ENCODE measurements at places on chromosomes 5 and 9.

DNA sequence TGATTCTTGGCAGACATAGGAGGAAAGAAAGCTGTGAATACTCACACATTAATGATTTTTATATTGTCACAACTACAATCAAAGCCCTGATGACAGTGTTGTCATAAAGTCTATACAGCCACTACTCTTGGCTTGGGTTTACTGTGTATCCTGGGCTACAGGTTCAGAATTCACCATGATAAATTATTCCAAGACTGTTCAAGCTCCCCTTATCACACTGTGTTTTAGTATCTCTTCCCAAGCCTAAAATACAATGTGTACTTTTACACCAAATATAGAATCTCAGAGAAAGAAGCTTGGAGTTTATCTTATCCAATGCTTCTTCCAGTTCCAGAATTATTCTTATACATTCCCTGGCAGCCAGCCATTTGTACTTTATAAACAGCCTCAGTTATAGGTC is 127.7 kb upstream of the PPP1R2B start:
- DNase-seq: no peak
- no peak overlapping the region for H3K4me3 ChIP-seq
- H3K27me3 ChIP-seq: peaks cover 16% of the 10 kb centered on the region
- H3K36me3 ChIP-seq: no peaks in the 10 kb centered on the region

GRCh38 chr5:105030153-105030552 is 1467.6 kb upstream of the NUDT12 start:
- no peak overlapping the region for H3K27ac ChIP-seq
- H3K4me3 ChIP-seq: no peak overlapping the region
- no peaks in the 10 kb centered on the region for H3K27me3 ChIP-seq
- no peaks in the 10 kb centered on the region for H3K4me1 ChIP-seq
- no peaks in the 10 kb centered on the region for H3K36me3 ChIP-seq

DNA sequence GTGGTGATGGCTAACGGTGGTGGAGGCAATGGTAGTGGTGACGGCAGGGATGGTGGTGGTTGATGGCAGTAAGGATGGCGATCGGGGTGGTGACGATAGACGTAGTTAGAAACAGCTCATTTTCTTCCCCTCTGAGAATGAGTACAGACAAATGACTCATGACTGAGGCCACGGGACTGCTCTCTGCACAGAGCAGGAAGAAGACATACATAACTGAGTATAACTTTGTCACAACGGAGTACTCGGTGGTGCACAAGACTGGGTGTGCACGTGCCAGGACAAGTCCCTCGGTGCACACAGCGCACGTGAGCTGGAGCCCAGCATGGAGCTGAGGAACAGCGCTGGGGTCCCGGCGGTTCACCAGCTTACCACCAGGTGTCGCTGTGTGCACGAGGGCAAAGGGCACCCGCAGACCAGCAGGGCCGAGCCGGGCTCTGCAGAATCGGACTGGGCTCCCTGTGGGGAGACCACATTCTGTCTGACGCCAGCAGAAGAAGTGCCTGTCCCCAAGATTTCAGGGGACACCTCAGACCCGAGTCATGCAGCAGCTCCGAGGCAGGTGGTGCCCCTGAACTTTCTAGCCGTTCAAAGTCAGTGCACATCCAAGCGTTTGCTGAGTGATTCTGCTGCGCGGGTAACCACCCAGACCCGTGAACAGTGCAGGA is 188.6 kb downstream of the FSTL4 start:
- no peak overlapping the region for H3K27ac ChIP-seq
- peak; percentile 52 for DNase-seq
- no peak overlapping the region for H3K4me3 ChIP-seq

DNA sequence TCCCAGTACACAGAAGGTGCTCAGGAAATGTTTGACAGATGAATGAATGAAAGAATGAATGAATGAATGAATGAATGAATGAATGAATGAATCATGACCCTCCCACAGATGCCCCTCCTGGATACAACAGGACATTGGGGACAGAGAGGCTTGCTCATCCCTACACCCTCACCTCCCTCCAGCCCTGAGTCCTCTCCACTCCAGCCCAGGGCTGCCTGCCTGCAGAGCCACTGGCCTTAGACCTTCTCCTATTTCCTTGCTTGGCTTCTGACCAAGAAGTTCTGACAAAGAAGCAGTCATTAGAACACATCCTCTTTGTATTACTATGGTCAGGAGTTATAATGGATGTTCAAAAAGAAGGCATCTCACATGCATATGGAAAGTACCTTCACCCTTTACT is 240.7 kb upstream of the DAPK1 start:
- H3K4me3 ChIP-seq: no peak overlapping the region
- no peak for DNase-seq
- H3K4me1 ChIP-seq: no peaks in the 10 kb centered on the region
- H3K36me3 ChIP-seq: no peaks in the 10 kb centered on the region
- no peaks in the 10 kb centered on the region for H3K27me3 ChIP-seq
- no peak overlapping the region for H3K27ac ChIP-seq

GRCh38 chr9:136017289-136018190 is 56.4 kb upstream of the UBAC1 start:
- H3K4me1 ChIP-seq: no peaks in the 10 kb centered on the region
- no peaks in the 10 kb centered on the region for H3K27me3 ChIP-seq
- no peak overlapping the region for H3K27ac ChIP-seq
- no peaks in the 10 kb centered on the region for H3K36me3 ChIP-seq

DNA sequence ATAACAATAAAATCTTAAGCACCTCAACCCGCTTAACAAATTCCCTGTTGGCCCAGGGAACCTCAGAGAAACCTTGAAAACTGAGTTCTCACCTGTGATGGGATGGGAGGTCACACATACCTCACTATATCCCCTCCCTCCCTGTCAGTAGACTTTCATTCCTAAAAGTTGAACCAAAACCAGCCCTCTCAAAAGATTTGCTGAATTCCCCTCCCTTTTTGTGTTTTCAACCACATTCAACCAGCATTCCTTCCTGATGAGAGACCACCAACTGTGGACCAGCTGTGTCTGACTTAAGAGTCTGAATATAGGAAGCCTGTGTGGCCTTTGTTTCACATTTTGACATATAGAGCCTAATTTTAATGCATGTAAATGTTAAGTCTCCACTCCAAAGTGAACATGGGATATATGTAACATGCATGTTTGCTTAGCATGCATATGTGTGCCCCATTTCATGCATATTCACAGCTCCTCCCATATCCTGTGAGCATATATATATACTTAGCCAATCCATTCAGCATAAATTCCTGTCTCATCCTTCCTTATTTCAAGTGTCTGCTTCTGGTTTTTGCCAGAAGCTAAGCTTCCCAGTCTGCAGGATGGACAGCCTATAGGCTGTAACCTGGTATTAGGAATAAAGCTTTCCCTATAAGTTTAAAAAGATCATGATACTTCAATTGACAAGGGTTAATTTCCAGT is 604.6 kb downstream of the PTPRD start:
- DNase-seq: no peak
- no peaks in the 10 kb centered on the region for H3K4me1 ChIP-seq
- H3K36me3 ChIP-seq: no peaks in the 10 kb centered on the region
- H3K4me3 ChIP-seq: no peak overlapping the region

- H3K27ac ChIP-seq: no peak overlapping the region
- no peaks in the 10 kb centered on the region for H3K27me3 ChIP-seq
- DNase-seq: no peak
- H3K36me3 ChIP-seq: peaks cover 18% of the 10 kb centered on the region
These were observed 103.6 kb downstream of the MLLT3 start for GRCh38 chr9:20518737-20519136.

GRCh38 chr5:88665750-88666215 is 217.2 kb downstream of the MEF2C start:
- H3K27ac ChIP-seq: no peak overlapping the region
- DNase-seq: no peak
- no peaks in the 10 kb centered on the region for H3K36me3 ChIP-seq
- H3K27me3 ChIP-seq: peaks cover 83% of the 10 kb centered on the region

DNA sequence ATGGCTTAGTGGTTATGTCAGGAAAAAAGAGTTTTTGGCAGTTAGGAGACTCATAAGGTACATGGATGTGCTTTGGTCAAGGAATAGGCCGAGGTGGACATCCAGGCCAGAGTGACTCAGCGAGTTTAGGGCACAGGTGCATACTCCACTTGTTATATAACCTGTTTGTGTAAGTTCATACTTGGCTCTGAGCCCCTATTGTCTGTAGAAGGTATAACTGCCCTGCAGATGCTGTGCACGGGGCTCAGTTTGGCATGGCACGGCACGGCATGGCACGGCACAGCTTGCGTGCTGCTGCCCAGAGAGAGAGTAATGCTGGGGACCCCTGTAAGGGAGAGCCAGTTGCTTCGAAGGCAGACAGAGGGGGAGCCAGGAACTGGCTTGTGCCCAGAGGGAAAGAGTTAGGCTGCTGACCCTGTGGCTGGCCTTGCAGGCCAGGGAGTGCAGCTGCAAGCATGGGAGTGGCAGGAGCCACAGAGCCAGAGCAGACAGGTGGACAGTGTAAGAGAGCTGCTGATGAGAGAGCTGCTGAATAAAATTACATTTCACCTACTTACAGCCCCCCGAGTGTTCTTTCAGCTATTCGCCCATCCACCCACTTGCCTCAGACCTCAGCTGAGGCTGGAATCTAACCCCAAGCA is 32.2 kb downstream of the GCNT4 start:
- no peaks in the 10 kb centered on the region for H3K27me3 ChIP-seq
- H3K27ac ChIP-seq: no peak overlapping the region
- DNase-seq: no peak
- H3K36me3 ChIP-seq: no peaks in the 10 kb centered on the region

DNA sequence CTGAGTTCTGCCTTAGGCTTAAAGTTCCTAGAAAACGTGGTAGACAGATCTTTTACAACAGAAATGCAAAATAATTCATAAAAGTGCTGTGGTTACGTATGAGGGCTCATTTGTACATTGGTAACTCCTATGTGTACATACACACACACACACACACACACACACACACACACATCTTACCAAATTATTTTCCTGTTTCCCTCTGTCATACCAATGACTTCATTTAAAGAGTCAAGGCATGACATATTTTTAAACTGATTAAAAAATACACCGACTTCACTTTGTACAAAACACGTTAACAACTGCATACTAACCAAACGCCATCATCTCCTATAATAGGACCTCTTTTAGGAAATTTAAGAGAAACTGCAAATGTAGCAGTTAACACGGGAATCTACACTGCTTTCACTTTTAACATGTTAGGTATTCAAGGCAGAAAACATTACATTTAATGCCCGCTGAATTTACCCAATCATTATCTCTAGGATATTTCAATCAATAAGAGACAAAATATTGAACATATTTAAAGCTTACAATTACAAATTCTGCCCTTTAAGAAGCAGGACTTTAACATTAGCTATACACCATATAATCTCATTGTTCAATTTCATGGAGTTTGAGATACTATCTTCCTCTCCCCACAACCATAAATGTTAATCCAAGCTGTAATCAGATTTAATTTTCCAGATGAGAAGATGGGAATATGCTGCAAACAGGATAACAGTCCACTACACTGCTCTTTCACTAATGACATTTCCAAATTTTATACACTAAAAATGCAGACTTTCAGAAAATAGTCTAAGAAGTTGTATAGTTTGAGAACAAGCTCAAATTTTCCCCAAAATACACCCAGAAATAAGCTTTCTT is 133.1 kb downstream of the DENND1A start:
- peaks cover 4% of the 10 kb centered on the region for H3K27me3 ChIP-seq
- H3K27ac ChIP-seq: no peak overlapping the region
- H3K4me1 ChIP-seq: peaks cover 9% of the 10 kb centered on the region
- H3K36me3 ChIP-seq: no peaks in the 10 kb centered on the region

- H3K4me1 ChIP-seq: no peaks in the 10 kb centered on the region
- no peaks in the 10 kb centered on the region for H3K36me3 ChIP-seq
- no peak overlapping the region for H3K27ac ChIP-seq
- no peak for DNase-seq
These were observed 216.8 kb upstream of the NFIL3 start for GRCh38 chr9:91640428-91640827.
